Activated B cell treated with CpG ODN at 0.5 μM for 24 hours (primary cell): ENCODE measurements at places on chromosomes 11 and 22. TPM values are rescaled to one million over a fixed set of nuclear protein-coding genes. Genes with fewer than 3 reads are reported as not detected.

The RTN4RL2 gene
- 0.13 and 0.24 TPM in 2 replicates for total RNA-seq

GRCh38 chr11:105034813-105035620, at the start of gene CASP1:
TSS of gene CASP1 (minus strand) at chr11:105035144. CDS start at chr11:105035113, 31 bp downstream.
- peak within 1 kb of the TSS; percentile 94 for H3K4me3 ChIP-seq
- H3K36me3 ChIP-seq = peaks cover 53% of the 10 kb centered on the region
- H3K27ac ChIP-seq = peak within 1 kb of the TSS; percentile 95
- no peak for DNase-seq

GRCh38 chr11:126465573-126466188, 110.2 kb downstream of the ST3GAL4 start:
- H3K4me1 ChIP-seq = peaks cover 40% of the 10 kb centered on the region
- DNase-seq = no peak
- peak overlapping the region; percentile 71 for H3K4me3 ChIP-seq
- no peaks in the 10 kb centered on the region for H3K36me3 ChIP-seq
- H3K27me3 ChIP-seq = peaks cover 2% of the 10 kb centered on the region

The NOX4 gene
- total RNA-seq = not detected in 2 replicates

DNA sequence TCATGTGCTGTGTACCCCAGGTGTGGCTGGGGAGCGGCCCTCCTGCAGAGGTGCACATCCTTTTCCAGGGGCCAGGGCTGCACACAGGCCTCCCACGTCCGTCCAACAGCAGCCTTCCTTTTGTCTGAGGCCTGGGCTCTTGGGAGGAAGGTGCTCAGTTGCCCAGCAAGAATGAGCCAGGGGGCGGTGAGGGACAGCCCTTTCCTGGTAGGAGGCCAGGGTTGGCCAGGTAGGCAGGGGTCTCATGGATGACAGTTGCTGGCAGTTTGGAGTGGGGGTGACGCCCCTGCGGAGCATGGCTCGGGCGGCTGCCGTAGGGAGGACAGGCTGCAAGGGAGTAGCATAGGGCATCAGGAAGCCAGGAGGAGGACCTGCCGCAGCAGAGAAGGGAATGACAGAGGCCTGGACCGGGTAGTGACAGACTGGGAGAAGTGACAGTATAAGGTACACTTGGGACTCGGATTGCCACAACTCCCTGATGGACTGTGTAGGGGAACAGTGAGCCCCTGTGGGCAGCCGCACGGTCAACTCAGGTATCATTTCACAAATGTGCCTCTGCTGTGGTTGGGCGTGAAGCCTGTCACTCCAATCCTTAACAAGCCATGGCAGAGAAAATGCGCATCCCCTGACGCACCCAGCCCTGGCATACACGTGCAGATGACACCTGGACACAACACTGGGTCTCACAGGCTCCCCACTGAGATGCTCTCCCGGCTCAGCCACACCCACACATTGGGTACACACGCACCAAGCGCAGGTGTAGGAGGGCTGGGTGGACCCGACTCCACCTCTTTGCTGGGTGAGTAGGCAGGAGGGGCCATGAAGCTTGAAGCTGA, 79.7 kb downstream of the DGCR2 start:
- no peaks in the 10 kb centered on the region for H3K4me1 ChIP-seq
- H3K27me3 ChIP-seq = no peaks in the 10 kb centered on the region
- no peak overlapping the region for H3K4me3 ChIP-seq
- peaks cover 93% of the 10 kb centered on the region for H3K36me3 ChIP-seq

- no peak for DNase-seq
- H3K4me1 ChIP-seq = no peaks in the 10 kb centered on the region
- H3K27me3 ChIP-seq = no peaks in the 10 kb centered on the region
- H3K36me3 ChIP-seq = no peaks in the 10 kb centered on the region
- no peak overlapping the region for H3K27ac ChIP-seq
Observed at GRCh38 chr11:132123449-132123848, 753.0 kb downstream of the NTM start.

DNA sequence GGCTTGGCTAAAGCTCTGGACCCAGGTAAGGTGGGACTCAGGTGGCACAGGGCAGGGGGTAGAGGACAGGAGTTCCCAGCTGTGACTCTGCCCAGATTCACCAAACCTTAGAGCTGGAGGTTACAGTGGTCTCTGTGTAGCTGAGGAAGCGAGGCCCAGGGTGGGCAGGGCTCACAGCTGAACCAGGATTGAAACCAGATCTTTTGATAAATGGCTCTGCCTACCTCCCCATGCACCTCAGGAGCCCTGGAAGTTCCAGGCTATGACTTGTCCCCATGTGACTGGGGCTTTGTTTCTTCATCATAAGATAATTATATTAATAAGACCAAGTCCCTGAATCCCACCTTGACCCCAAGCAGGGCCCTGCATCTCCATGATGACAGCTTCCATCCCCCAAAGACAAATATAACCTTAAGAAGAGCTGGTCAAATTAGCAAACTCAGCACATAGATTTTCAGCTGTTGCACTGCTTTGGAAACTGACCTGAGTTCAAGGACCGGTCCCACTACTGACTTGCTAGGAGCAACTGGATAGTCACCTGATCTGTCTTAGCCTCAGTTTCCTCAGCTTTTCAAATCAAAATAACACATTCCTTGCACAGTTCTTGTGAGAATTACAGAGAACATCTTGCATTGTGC, 21.3 kb upstream of the TSKU start:
- DNase-seq = no peak
- H3K4me3 ChIP-seq = no peak overlapping the region
- no peaks in the 10 kb centered on the region for H3K4me1 ChIP-seq
- no peaks in the 10 kb centered on the region for H3K36me3 ChIP-seq
- H3K27ac ChIP-seq = no peak overlapping the region

DNA sequence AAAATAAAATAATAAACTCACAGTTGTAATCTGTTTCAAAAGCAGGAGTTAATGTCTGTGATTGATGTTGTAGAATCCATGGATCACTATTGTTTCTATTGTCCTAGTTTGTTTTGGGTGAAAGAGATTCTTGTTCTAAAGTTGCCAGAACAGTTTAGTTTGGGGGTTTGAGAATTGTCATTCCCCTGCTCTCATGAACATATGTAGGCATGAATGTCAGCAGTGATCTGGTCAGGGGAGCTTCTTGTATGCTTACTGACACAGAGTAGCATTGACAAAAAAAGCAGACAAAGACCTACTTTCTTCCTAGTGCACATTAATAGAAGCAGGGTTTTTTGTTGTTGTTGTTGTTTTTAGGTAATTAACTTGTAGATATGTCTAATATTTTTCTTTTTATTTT, 38.6 kb downstream of the ARHGAP1 start:
- H3K4me3 ChIP-seq = no peak overlapping the region
- no peak overlapping the region for H3K27ac ChIP-seq
- H3K27me3 ChIP-seq = no peaks in the 10 kb centered on the region
- H3K36me3 ChIP-seq = peaks cover 86% of the 10 kb centered on the region
- no peak for DNase-seq

DNA sequence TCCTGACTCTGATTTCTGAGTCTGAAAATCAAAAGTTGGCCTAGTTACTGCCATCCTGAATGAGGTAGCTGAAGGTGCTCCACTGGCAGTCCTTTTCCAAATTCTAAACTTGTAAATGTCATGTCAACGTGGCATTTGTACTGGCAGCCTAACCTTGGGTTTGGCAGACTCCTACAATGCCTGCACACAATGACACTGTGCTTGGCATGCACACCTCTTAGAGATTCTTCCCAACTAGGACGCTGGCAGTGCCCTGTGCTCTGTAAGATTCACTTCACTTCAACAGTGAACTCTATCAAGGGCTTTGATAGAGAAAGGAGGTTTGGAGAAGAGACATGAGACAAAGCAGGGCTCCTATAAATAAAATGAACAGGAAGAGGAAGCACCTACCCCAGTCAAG, 21.9 kb upstream of the PPP2R1B start:
- H3K27me3 ChIP-seq = no peaks in the 10 kb centered on the region
- peaks cover 36% of the 10 kb centered on the region for H3K36me3 ChIP-seq
- no peak for DNase-seq
- peaks cover 1% of the 10 kb centered on the region for H3K4me1 ChIP-seq
- no peak overlapping the region for H3K4me3 ChIP-seq

DNA sequence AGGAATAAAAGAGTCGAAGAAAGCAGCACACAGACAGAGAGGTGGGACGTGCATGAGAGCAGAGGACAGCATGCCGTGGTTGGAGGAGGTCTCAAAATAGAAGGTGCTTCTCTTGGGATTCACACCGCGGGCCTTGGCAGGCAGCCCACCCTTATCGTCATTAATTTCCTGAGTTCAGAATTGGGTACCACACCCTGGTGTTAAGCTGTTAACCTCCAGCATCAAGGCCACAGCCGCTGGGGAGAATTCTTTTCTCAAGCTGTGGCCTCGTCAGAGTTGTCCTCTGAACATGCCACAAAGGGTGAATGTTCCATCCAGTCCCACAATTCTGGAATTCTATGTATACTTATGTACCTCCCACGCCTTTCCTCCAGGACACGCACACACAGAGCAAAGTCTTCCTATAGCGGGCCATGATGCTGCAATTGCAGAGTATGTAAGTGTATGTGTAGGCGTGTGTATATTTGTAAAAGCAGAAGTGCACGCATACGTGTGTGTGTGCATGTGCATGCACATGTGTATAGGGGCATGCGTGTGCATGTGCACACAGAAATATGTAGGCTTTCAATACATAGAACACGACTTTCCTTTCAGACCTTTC, 39.0 kb downstream of the ADAMTS8 start:
- peaks cover 4% of the 10 kb centered on the region for H3K27me3 ChIP-seq

GRCh38 chr11:7787239-7787638, 9.5 kb downstream of the OR5P2 start:
- H3K36me3 ChIP-seq = no peaks in the 10 kb centered on the region
- no peak for DNase-seq

GRCh38 chr11:1531449-1532013, 40.5 kb downstream of the DUSP8 start:
- H3K4me1 ChIP-seq = peaks cover 20% of the 10 kb centered on the region
- peaks cover 35% of the 10 kb centered on the region for H3K36me3 ChIP-seq
- no peaks in the 10 kb centered on the region for H3K27me3 ChIP-seq
- no peak for DNase-seq

The CHRDL2 gene
- total RNA-seq = not detected in 2 replicates

GRCh38 chr22:19876941-19877625, 22.4 kb upstream of the GNB1L start:
- H3K4me1 ChIP-seq = no peaks in the 10 kb centered on the region
- H3K27me3 ChIP-seq = no peaks in the 10 kb centered on the region
- no peaks in the 10 kb centered on the region for H3K36me3 ChIP-seq
- no peak overlapping the region for H3K4me3 ChIP-seq
- H3K27ac ChIP-seq = no peak overlapping the region
- no peak for DNase-seq

The CENATAC gene
- total RNA-seq = 66.4 and 85.7 TPM in 2 replicates

- no peaks in the 10 kb centered on the region for H3K4me1 ChIP-seq
- no peak overlapping the region for H3K27ac ChIP-seq
- no peak overlapping the region for H3K4me3 ChIP-seq
- no peak for DNase-seq
- peaks cover 46% of the 10 kb centered on the region for H3K27me3 ChIP-seq
- H3K36me3 ChIP-seq = no peaks in the 10 kb centered on the region
Observed at GRCh38 chr22:26958378-26958777, 301.0 kb downstream of the MIAT start.

DNA sequence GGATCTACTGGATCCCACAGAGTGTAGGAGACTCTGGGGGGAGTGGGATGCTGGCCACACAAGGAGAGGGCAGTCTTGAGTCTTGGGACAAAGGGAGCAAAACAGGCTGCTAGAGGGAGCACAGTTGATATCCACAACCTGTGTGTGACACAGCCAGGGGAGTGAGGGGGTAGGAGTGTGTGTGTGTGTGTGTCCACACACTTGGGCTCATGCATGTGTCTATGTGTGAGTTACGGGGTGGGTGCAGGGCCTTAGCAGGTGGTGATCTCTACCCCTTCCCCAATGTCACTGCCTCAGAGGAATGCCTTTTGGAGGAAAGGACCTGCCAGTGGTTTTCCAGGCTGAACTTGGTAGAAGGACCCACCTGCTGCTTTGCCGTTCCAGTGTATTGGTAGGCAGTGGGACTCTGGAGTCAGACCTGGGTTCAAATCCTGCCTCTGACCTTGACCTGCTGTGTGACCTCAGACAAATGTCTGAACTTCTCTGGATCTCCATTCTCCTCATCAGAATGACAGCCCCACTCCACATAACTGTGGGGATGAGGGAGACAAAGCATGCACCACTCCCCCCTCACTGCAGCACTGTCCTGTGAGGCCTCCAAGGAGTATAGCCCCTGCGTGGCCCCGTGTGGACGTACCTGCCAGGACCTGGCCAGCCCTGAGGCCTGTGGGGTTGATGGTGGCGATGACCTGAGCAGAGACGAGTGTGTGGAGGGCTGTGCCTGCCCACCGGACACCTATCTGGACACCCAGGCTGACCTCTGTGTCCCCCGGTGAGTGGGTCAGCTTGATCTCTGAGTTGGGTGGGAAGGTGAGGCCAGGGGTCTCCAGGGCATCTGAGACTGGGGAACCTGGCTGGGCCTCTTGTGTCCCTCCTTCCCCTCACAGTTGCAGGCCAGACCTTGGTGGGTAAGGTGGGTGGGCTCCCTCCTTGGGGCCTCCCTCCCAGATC, 27.4 kb downstream of the OTOG start:
- peaks cover 6% of the 10 kb centered on the region for H3K4me1 ChIP-seq
- peaks cover 11% of the 10 kb centered on the region for H3K27me3 ChIP-seq
- no peak overlapping the region for H3K27ac ChIP-seq
- H3K4me3 ChIP-seq = no peak overlapping the region

DNA sequence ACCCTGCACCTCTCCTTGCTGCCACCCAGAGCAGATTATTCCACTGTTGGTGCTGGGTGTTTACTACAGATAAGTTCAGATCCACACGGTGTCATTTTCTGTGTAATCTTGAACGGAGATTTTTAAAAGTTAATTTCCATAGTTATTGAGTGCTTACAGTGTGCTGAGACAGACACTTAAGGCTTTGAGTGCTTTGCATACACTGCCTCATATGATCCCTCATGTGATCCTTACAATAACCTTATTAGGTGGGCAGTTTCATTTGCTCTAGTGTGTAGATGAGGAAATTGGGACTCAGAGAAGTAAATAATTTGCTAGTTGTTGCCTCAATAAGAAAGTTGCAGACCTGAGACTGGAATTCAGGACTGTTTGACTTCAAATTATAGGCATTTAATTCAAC, 32.3 kb upstream of the ME3 start:
- no peak overlapping the region for H3K27ac ChIP-seq
- H3K27me3 ChIP-seq = peaks cover 4% of the 10 kb centered on the region
- no peak for DNase-seq
- no peaks in the 10 kb centered on the region for H3K36me3 ChIP-seq
- H3K4me1 ChIP-seq = no peaks in the 10 kb centered on the region

The RAB38 gene
- total RNA-seq = 0.24 and 0.46 TPM in 2 replicates

DNA sequence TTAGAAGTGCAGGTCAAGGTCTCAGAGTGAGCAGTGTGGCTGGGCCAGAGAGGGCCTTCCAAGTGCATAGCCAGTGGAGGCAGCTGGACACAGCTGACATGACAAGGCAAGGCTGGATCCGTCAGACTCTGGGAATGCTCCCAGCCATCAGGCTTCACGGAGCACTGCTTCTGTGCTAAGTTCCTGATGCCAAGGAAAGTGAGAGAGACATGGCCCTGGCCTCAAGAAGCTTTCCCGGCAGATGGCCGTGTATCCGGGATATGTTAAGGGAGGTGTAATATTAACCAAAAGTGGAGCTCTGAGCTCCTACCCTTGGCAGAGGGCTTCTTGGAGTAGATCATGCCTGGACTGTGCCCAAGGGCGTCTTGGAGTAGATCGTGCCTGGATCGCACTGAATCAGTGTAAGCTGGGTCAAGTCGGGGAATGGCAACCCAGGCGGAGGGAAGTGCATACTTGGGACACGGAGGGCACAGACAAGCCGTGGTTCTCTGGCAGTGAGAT, 7.4 kb upstream of the EFCAB6 start:
- no peak for DNase-seq
- no peak overlapping the region for H3K27ac ChIP-seq
- no peaks in the 10 kb centered on the region for H3K4me1 ChIP-seq
- H3K27me3 ChIP-seq = peaks cover 18% of the 10 kb centered on the region
- no peak overlapping the region for H3K4me3 ChIP-seq

The OR51L1 gene
- total RNA-seq = not detected in 2 replicates
